ENCODE measurements at places on chromosomes 4 and X.

DNA sequence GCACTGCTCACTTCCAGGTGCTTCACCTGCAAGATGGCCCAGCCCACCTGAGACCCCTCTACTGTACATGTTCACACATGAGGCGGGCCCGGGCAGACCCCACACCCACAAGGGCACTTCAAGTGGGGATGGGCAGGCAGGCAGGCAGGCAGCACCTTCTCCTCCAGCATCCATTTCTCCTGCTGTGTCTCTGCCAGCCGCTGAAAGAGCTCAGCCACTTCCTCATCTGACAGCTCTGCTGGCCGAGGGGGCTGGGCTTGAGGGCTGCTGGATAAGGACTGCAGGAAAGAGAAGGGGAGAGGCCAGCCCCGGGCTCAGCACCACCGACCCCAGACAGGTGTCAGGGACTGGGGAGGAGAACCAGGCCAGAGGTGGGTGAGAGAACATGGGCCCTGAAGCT is 4.4 kb upstream of the KCND1 start:
- DNase-seq = no peak

GRCh38 chrX:21660156-21660555 is 2.0 kb upstream of the KLHL34 start:
- DNase-seq = no peak

DNA sequence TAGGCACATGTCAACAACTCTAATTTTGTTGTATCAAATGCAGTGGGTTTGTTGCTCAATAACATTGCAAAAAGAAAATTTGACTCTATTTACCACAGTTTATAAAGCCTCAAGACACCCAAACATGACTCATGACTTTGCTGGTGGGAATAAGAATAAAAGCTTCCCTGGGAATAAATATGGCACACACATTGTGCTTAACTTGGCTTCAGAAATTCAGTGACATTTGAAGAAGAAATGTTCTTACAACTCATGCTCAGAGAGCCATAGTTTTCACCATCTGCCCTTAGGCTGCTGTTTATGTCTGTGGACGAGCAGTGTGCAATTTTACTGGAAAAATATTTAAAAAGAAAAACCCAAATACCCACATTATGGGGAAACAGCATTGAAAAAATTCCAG is 60.9 kb downstream of the SPATA18 start:
- DNase-seq = no peak

- DNase-seq = no peak
Observed at GRCh38 chr4:100208964-100209363, 18.7 kb upstream of the DDIT4L start.

DNA sequence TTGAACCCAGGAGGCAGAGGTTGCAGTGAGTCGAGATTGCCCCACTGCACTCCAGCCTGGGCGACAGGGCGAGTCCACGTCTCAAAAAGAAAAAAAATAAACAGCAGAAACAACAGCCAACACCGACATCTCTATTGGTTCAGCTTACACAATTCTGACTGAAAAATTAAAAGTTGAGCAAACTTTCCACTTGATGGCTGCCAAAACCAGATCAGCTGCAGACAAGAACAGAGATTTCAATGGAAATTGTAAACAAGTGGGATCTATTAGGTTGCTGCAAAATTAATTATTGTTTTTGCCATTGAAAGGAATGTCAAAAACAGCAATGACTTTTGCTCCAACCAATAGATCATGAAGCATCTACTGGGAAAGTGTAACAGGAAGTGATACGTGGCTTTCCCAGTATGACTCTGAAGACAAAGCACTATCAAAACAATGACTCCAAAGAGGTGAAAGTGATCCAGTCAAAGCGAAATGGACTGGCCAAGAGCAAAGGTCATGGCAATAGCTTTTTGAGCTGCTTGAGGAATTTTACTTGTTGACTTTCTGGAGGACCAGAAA is 26.3 kb downstream of the UPF3B start:
- no peak for DNase-seq

DNA sequence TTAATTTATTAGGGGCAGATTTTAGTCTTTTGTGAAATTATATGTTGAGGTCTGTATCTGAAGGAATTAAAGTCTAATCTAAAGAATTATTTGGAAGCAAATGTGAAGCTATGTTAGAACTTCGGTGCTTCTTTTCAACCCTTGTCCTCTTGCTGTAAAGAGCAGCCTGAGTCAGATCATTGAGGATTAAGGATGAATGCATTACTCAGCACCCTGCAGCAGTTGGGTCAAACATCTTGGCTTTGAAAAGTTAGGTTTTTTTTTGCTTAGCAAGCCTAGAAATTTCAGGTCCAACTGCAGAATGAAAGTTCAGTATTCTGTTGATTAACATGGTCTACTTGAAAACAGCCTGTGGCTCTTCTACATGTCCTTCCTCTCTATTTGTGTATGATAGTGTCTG is 57.6 kb downstream of the SLC4A4 start:
- no peak for DNase-seq

GRCh38 chr4:3530051-3530450 is 2.2 kb downstream of the LRPAP1 start:
- DNase-seq = no peak

GRCh38 chr4:188254211-188254610 is 115.0 kb downstream of the TRIML1 start:
- DNase-seq = no peak

DNA sequence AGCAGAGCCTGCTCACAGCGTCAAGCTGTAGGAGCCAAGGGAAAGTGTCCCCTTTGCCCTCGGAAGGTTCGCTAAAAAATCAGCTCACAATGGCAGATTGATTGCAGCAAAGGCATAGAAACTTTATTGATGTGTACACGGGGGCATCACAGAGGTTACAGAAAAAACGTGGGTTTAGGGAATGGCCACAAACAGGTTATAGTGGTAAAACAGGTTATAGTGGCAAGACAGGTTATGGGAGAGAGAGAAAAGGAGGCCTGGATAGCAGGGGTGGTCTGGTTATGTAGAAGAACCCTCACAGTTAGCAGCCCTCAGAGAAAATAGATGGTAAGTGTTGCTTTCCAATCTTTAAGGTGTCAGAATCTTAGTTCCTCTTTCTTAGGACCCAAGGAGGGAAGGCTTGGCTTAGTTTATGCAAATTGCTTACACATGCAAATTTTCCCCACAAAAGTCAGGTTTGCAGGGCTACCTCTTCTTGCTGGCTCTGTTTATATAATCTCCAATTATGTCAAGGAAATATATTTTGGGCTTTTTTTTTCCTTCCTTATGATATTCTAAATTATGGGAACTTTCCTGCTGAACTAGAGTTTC is 113.7 kb downstream of the BMP15 start:
- DNase-seq = no peak

GRCh38 chr4:16819652-16820051 is 78.8 kb downstream of the LDB2 start:
- no peak for DNase-seq

- DNase-seq = peak; percentile 54
Observed at GRCh38 chr4:90419124-90419711, 292.0 kb downstream of the CCSER1 start.
